Uterus (tissue), 4 donors: ENCODE measurements at places on chromosomes 2 and 18.
A peak's percentile ranks its signal among the peaks of the same experiment; 100 is the strongest.

GRCh38 chr2:98806236-98806697, 75.3 kb upstream of the MGAT4A start:
- no peak for DNase-seq

DNA sequence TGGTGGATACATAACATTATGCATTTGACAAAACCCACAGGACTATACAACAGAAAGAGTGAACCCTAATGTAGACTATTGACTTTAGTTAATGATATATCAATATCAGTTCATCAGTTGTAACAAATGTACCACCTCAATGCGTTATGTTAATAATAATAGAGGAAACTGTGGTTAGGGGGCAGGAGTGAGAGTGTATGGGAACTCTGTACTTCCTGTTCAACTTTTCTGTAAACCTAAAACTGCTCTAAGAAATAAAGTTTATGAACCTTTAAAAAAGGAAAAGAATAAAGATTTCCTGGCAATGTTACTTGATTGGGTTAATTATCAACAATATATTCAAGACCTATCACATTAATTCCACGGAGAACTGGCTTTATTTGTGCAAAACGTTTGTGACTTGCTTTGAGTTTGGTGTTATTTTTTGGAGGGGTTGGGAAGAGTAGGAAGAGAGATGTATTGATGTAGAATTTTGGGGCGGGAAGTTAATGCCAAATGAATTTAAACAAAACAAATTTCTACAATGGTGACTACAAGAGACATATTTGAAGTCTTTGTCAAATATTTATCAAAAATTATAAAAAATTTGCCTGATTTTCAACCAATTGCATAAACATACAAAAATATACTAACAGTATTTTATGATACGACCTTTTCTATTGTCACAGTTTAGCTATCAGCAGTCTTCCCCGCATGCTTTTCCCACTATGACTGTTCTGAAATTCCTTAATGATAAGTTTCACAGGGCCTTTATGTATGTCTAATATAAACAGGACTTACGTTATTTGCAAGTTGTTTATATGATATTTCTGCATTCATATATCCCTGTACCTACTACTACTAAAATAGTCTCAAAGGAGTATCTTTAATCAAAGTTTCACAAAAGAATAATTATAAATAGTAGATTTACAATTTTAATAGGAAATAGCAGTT, 2.1 kb upstream of the RTN4 start:
- no peak for DNase-seq

GRCh38 chr18:76351961-76352581, 143.0 kb downstream of the ZNF516 start:
- DNase-seq: peak; percentile 96

- no peak for DNase-seq
Observed at GRCh38 chr18:21270453-21270852, 28.4 kb downstream of the GREB1L start.

GRCh38 chr2:23903034-23903433, 23.9 kb downstream of the ATAD2B start:
- DNase-seq: no peak

DNA sequence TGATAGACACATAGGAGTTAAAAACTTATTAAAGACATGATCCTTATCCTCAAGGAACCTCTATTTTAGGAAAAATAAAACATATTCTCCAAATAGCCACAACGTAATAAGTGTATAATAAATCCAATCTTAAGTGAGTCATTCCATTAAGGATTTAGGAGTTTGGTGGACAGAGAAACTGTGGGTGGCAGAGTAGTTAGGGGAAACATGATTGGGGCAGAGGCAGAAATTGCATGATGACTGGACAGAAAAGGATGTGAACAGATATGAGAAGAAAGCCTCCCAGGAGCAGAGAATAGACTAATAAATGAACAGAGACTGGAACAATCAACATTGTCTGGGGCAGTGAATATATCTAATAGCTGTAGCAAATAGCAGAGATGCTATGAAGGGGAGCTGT, 48.1 kb upstream of the SIGLEC15 start:
- no peak for DNase-seq

- DNase-seq: no peak
Observed at GRCh38 chr18:28692337-28692736, 515.4 kb upstream of the CDH2 start.

- DNase-seq: no peak
Observed at GRCh38 chr2:106158871-106159270, 35.2 kb downstream of the UXS1 start.

- no peak for DNase-seq
Observed at GRCh38 chr2:64631771-64632170, 21.9 kb downstream of the SERTAD2 start.

DNA sequence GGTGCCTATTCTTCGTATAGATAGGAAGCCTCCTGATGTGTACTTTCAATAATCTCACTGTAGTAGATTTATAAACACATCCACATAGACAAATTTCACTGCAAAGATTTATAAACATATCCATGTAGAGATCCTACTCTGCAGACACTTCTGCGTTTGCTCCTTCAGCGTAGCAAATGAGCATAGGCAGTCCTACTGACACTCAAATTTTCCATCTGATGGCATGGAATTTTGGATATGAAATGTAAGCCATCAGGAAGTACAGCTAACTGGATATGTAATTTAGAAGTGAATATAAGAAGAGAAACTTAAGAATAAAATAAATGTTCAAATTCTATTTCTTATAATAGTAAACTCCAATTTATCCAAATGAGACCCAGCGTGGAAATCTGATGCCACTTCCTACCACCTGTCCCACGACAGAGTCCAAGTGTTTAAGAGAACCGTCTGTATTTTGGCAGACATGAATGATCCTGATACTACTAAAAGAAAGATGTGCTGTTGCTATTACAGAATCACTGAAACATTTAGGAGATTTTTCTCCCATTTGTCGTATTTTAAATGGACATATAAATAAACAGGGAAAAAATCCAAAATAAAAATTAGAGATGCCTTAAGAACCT, 86.0 kb downstream of the DTNA start:
- DNase-seq: no peak

GRCh38 chr2:150404147-150404546, 83.3 kb downstream of the RND3 start:
- no peak for DNase-seq

- peak; percentile 38 for DNase-seq
Observed at GRCh38 chr2:55364189-55365055, 55.2 kb downstream of the CCDC88A start.

DNA sequence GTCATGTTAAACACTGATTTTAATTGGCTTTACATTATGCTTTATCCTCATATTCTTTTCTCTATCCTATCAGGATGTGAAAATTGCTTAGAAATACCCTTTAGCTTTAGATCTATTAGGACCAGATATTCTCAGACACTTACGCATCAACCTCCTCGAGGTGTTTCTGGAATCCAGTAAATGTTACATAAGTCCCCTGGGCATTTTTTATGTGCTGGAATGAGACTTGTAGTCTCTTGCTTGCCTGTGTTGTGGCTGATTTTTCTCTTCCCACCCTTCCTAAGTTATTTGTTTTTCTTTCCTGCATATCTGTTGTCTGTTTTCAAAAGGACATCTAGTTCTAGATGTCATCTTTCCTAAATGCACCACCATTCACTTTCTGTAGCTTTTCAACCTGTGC, 197.1 kb downstream of the CCDC85A start:
- no peak for DNase-seq
